ENCODE measurements at places on chromosomes 13 and 19. TPM values are rescaled to one million over a fixed set of nuclear protein-coding genes. Genes with fewer than 3 reads are reported as not detected.

ZNF709 gene
- total RNA-seq = 1.7 TPM

ZNF729 gene
- not detected for total RNA-seq

PEX11G gene
- 0.82 TPM for total RNA-seq

DIAPH3 gene
- 20.0 TPM for total RNA-seq

MBD3L2 gene
- not detected for total RNA-seq

TNNI3 gene
- not detected for total RNA-seq

LCP1 gene
- total RNA-seq = 886 TPM

DCLK1 gene
- not detected for total RNA-seq

EVI5L gene
- 4.8 TPM for total RNA-seq

FGF9 gene
- 0.25 TPM for total RNA-seq

TEX101 gene
- not detected for total RNA-seq

PDE4C gene
- total RNA-seq = not detected

ELSPBP1 gene
- total RNA-seq = not detected

AXL gene
- total RNA-seq = 0.42 TPM

ZNF607 gene
- total RNA-seq = 6.5 TPM

SBK2 gene
- not detected for total RNA-seq

TARM1 gene
- total RNA-seq = not detected

LILRA2 gene
- not detected for total RNA-seq

CACTIN gene
- total RNA-seq = 34.4 TPM

RTBDN gene
- not detected for total RNA-seq

HNRNPA1L2 gene
- total RNA-seq = 11.6 TPM

USHBP1 gene
- not detected for total RNA-seq

GAMT gene
- total RNA-seq = 37.6 TPM

CEACAM8 gene
- not detected for total RNA-seq

TSPAN16 gene
- total RNA-seq = not detected
